Endothelial cell of umbilical vein (primary cell): ENCODE measurements at places on chromosomes 1 and 21. TPM values are rescaled to one million over a fixed set of nuclear protein-coding genes. Genes with fewer than 3 reads are reported as not detected.

DNA sequence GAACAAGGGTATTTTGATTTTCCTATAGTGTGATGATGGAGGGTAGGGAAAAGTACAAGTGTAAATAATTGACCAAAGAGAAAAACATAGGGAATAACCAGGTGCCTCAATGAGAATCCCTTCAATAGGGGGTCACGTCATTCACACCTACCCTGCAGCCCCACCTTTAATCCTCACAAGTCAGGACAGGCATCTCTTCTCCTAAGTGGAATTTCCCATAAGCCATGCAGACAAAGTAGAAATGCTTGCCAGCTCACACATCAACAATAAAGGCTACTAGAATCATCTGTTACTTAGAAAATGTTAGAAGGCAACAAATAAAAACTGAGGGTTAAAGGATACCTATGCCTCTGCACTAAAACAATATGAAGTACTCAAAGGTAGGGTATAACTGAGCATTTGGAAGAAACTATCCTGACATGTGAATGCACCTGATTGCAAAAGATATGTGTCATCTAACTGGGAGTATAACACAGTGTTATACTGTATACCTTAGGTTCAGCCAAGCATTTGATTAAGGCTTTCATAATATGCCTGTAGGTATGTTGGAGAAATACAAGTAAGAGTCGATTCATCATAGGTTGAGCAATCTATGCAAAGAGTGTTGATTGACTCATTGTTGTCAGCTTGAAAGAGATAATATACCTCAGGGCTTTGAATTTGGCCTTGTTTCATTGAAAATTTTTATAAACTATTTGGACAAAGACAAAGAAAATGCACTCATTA, 32.4 kb upstream of the ATP1A1 start:
- no peaks in the 10 kb centered on the region for H3K27me3 ChIP-seq
- no peak overlapping the region for H3K4me3 ChIP-seq
- no peak for DNase-seq
- H3K27ac ChIP-seq = no peak overlapping the region
- no peaks in the 10 kb centered on the region for H3K4me1 ChIP-seq

DNA sequence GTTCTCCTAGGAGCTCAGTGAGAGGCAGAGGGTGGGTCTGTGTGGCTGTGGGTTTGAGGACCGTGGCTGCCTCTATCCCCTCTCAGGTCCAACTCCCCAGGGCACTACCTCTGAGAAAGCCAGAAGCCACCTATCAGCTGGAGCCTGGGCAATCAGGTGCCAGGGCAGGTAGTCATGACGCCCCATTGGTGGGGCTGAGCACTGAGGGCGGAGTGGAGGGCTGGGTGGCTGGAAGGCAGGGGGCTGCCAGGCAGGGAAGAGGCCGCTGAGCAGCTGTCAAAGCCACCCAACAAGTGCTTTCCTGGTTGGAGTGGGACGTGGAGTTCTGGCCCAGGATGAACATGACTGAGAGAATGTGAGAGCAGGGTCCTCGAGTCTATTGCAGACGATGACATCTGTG, 164.9 kb upstream of the AJAP1 start:
- H3K36me3 ChIP-seq = no peaks in the 10 kb centered on the region
- no peaks in the 10 kb centered on the region for H3K4me1 ChIP-seq
- H3K27ac ChIP-seq = no peak overlapping the region
- no peaks in the 10 kb centered on the region for H3K27me3 ChIP-seq
- H3K4me3 ChIP-seq = no peak overlapping the region

DNA sequence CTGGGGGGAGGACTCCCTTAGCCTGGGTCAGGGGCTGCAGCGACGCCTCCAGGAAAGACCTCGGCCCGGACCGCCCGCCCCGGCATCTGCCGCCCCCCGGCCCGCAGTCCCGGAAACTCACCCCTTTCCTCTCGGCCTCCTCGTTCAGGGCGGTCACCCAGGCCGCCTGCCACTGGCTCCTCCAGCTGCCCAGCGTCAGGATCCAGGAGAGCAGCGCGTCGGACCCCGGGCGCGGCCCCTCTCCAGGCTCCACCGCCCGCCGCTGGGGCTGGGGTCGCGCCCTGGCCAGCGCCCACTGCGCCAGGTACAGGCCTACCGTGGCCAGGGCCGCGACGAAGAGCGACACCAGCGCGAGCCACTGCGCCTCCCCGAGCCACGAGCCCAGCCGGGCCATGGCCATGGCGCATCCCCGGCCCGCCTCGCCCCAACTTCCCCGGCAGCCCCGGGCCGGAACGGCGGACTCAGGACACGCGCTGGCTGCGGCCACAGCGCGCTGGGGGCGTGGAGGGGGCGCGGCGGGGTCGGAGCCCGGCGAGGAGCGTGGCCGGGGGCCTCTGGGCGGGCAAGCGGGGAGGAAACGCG, 478 bp downstream of the C2CD2 start:
- no peaks in the 10 kb centered on the region for H3K36me3 ChIP-seq
- DNase-seq = no peak
- no peaks in the 10 kb centered on the region for H3K27me3 ChIP-seq
- H3K4me3 ChIP-seq = peak overlapping the region; percentile 72

GRCh38 chr1:159188375-159188788, 16.3 kb upstream of the ACKR1 start:
- no peaks in the 10 kb centered on the region for H3K36me3 ChIP-seq
- H3K27me3 ChIP-seq = peaks cover 39% of the 10 kb centered on the region
- no peaks in the 10 kb centered on the region for H3K4me1 ChIP-seq

GRCh38 chr1:205775717-205776056, 405 bp upstream of the RAB29 start:
- H3K4me3 ChIP-seq = no peak overlapping the region
- H3K4me1 ChIP-seq = peaks cover 8% of the 10 kb centered on the region
- H3K27me3 ChIP-seq = no peaks in the 10 kb centered on the region

The IL12RB2 gene
- 0.05 TPM in 1 of 2 replicates, not detected in the other for polyA plus RNA-seq

DNA sequence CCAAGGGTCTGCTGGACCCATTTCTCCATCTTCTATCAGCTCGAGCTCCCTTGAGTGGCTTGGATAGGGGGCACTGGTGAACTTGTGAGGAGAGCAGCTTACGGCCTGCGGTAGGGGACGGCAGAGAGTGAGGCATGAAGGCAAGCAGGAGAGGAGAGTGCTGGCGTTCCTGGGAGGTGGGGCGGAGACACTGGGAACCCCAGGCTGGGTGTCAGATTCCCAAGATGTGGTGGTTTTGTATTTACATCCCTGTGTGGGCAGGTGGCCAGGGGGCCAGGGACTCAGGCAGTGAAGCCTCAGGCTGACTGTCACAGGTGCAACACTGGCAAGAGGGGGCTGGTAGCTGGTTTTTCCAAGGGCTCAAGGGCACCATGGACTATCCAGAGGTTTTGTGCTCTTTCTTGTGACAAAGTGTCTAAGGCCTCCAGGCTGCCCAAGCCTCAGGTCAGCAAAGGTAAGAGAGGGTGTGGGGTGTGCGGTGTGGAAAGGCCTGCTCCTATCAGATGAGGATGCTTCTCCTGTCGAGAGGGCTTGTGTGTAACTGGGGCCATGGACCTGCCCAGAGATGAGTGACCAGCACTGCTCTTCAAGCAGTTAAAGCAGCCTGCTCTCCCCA, 45.1 kb upstream of the ROR1 start:
- no peaks in the 10 kb centered on the region for H3K36me3 ChIP-seq
- H3K27me3 ChIP-seq = no peaks in the 10 kb centered on the region
- H3K4me1 ChIP-seq = peaks cover 12% of the 10 kb centered on the region
- H3K27ac ChIP-seq = no peak overlapping the region
- no peak for DNase-seq

DNA sequence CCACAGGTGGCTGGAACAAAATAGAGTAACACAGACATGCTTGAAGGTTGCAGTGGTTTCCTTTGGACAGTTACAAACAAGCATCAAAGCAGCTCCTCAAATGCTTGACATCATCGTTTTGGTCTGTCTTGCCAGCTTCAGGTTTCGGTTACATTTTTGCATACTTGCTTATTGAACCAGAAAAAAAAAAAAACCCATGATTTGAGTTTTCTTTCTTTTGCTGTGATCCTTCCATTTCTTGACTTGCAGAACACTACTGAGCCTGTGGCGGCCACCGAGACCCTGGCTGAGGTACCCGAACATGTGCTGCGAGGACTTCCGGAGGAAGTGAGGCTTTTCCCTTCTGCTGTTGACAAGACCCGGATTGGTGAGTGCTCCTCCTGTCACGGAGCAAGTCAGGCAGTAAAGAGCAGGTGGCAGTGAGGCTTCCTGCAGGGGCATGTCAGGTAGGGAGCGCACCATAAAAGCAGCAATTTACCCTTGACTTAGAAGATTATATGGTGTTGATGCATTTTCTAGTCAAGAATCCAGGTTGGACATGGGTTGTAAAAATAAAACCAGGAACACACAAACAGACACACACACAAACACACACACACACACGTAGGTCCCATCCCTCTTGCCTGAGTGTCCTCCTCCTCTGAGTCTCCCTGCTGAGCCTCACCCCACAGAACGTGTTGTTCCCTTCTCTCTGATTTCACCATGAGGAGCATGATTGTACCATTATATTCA, 30.9 kb downstream of the PRDM2 start:
- no peak overlapping the region for H3K4me3 ChIP-seq
- peak; percentile 20 for DNase-seq
- peaks cover 5% of the 10 kb centered on the region for H3K4me1 ChIP-seq
- no peak overlapping the region for H3K27ac ChIP-seq
- no peaks in the 10 kb centered on the region for H3K27me3 ChIP-seq

The LCE1C gene
- not detected in 2 replicates for polyA plus RNA-seq

DNA sequence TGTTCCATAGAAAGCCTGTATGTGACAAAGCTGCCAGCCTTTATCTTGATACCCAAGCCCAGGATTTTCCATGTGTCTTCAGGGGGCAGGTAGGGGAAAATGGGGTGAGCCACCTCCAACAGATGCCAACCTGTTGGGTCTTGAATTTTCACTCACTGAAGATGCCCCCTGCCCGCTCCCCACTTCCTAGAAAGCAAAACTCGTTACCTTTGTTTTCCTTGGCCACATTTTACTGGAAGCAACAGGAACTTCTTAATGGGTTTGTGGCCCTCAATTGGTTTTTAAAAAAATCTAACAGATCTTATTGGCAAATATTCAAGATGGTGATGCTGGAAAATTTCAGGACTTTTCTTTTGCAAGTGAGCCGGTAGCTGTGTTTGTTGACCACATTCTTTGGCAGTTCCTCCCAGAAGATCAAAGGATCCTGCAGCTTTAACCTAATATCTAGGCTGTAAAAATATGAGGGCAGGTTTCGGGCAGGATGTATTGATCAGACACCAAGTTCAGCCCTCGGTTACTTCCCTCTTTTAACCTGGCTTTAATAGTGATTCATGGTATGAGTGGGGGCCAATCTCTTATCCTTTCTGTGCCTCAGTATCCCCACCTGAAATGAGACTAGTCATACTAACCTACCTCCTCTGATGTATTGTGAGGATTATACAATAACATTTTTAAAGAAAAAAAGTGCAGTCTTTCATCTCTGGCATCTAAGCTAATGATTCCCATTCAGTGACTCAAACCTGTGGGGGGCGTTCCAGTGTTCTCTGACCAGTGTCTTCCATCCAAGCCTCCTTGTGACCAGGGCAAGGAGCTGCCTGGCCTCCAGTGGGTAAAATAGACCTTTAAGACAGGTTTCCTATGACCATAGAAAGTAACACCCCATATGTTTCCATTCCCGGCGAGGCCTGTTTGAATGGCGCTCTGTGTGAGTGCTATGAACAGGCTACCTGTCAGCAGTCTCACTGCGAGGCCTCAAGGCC, 21.3 kb upstream of the GNPAT start:
- no peaks in the 10 kb centered on the region for H3K4me1 ChIP-seq
- H3K4me3 ChIP-seq = no peak overlapping the region
- H3K27me3 ChIP-seq = peaks cover 6% of the 10 kb centered on the region
- H3K36me3 ChIP-seq = peaks cover 4% of the 10 kb centered on the region
